ENCODE measurements at places on chromosomes 12 and 14. TPM values are rescaled to one million over a fixed set of nuclear protein-coding genes. Genes with fewer than 3 reads are reported as not detected.

- no peak for DNase-seq
Measured at GRCh38 chr12:106131676-106132075, 7.1 kb downstream of the NUAK1 start.

DNA sequence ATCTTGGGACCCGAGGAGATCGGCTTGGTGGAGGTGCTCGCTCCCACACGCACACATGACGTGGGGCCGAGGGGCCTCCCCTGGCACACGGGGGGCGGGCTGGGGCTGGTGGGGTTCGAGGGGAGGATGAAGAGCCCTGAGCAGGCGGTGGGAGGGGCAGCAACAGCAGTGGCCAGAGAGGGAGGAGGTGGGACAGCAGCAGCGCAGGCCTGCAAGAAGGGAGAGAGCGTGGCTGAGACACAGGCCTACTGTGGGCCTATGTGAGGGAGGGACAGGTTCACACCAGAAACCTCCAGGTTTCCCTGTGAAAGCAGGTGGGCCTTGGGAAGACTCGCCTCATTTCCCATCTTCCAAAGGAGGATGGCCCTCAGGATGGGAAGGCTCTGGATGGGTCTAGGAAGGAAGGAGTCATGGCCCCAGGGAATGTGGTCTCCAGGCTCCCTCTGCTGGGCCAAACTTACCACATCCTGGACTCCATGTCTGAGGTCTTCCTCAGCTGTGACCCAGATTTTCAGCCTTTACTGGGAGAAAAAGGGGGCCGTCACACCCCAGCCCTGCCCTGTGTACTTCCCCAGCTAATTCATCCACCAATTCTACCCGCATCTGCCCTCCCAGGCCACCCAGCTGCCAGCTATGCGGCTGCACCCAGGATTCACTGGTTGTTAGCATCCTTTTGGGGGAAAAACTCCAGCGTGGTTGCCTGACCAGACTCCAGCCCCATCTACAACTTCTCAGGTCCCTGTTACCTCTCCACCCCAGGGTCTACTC lies 2.8 kb downstream of the PIANP start:
- peak; percentile 21 for DNase-seq

GRCh38 chr14:91115986-91116770 lies 2.3 kb downstream of the DGLUCY start:
- DNase-seq: no peak

DNA sequence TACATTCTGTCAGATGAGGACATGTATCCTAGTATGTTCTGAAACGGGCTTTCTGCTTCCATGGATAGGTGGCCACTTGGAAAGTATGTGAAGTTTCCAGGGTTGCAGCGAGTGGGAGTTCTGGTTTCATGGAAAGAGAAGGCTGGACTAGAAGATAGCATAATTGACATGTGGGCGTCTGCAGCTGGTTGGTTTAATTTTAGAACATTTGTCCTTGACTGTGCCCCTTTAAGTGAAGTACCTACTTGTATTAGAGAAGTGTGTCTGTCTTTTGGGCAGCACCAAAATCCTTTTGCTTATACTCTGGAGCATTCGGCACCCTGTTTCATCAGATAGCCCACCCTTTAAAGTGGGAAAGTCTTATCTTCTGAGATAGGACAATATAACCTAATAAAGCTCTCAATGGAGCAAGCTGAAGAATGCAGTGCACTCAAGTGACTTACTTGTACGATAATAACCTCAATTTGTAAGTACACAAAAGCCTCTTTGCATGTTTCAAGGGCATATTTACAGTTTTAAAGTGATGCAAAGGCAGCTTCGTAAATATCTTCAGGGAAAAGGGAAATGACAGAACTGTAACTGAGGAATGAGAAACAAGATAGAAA lies 35.2 kb downstream of the NTN4 start:
- no peak for DNase-seq

STAT6 gene
- total RNA-seq: 242 TPM

CHST11 gene
- total RNA-seq: 56.6 TPM

TAS2R13 gene
- 1.0 TPM for total RNA-seq

DNA sequence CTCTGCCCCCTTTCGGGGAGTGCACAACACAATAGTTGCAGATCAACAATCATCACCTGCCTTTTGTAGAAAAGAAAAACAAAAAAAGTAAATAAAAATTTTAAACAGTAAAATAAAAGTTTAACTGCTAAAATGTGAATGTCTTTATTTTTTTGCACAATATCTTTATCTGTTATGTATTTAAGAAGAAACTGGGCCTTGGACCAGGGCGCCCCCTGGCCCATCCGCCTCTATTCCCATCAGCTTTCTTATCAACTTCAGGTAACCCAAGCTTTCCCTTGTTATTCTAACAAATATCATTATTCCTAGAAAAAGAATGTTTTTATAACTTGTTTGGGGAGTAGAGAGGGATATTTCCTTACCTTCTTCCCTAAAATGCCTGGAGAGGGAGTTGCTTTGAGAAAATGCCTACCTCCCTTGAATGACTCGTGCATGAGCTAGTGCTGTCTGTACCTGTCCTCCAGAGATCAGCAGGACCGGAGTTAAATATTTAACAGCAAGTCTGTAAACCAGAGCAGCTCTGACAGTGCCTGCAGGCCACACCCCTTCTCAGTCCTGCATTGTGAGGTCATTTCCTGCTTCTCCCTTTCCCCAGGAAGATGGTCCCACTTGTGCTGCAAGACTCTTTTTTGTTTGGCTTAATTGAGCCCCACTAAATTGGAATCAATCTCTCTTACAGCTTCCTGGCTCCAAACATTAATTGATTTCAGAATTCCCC lies 192.8 kb upstream of the RGS6 start:
- DNase-seq: no peak

DNA sequence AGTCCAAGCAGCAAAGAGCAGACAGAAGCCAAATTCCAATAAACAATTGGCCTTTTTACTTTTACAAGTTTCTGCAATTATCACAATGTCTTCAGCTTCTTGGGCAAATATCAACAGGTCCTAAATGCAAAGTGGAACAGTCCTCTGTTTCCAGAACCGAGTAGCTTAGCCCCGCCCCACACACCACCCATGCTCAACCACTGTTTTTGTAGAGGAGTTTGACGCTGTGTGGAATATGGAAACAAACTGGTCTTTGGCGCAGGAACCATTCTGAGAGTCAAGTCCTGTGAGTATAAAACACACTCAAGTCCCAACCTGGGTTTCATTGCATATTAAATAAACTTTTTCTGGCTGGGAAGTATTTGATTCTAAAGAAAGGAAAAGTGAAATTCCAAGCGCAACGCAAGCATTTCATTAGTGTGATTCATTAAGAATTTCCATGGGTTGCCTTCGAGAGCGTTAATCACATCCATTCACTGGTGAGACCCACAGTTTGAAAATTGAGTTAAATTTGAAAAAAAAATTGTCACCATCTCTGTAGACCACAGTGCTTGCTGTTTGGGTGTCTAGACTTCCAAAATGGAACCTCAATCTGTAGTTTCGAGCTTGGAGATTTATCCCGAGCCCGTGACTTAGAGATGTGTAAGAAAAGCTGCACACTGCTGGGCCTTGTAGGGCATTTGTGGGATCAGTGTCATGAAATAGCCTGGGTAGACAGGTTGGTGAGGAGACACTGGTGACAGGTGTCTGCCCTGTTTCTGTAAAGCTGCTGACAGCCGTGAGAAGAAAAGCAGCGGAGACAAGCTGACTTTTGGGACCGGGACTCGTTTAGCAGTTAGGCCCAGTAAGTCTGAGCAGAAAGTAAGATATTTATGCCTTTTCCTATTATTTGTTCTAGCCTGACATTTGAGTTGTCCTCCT lies 96.1 kb downstream of the DAD1 start:
- DNase-seq: no peak

DNA sequence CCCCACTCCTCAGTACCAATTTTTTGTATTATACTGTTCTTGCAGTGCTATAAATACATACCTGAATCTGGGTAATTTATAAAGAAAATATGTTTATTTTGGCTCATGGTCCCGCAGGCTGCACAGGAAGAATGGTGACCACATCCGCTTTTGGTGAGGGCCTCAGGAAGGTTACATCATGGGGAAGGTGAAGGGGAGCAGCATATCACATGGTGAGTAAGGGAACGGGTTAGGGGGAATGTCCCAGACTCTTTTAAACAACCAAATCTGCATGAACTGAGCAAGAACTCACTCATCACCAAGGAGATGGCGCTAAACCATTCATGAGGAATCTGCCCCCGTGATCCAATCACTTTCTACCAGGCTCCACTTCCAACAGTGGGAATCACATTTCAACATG lies 40.0 kb downstream of the OSBPL8 start:
- peak; percentile 17 for DNase-seq

ZFYVE21 gene
- total RNA-seq: 17.2 TPM

GPRC5A gene
- total RNA-seq: 0.08 TPM

DNA sequence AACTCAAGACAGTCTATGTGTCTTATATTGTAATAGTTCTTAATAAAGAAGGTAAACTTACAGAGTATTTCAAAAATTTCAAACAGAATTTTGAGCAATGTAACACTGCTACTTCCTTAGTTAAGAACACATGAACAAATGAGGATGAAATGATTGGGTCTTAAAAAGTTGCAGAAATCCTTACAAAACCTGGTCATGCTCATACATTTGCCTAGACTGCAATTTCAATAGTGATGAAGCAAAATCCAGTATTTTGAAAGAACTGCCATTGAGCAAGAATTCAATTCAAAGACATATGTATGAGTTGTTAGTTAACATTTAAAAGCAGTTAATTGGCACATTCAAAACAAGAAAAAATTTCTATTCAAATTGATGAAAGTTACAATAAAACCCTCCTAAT lies 17.8 kb upstream of the HIF1A start:
- DNase-seq: no peak

TRIM9 gene
- 0.44 TPM for total RNA-seq

DNA sequence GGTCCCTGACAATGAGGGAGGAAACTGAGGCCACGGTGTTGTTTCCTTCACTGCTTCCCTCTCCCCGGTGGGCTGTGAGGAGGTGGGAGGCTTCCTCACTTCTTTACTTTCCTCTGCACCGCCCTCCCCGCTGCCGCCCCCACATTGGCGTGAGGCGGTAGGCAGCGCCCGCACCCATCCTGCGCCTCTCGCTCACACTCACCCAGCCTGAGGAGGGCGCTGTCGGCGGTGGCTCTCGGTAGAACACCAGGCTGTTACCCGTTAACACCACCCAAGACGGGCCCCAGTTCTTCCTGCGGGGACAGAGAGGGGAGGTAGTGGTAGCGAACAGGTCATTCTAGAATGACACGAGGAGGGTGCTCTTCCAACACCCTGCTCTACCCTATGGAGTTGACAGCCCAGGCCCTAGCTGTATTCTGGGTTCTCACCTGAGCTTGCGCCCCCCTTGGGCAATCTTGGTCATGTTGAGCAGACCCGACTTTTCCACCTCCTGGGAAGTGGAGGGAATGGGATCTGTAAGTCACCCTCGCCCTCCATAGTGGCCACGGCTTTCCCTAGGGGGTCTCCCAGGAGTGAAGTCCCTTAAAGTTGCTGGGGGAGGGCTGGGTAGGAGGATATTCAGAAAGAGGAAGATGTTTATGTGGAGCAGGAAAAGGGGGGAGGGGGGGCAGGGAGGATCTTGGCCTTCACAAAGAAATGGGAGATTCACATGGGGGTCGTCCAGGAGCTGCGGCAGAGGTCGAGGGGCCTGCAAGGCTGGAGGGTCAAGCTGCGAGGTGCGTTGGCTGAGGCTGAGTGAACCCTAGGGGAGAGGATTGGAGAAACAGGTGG lies 3.3 kb downstream of the ARHGAP9 start:
- DNase-seq: peak; percentile 80

DNA sequence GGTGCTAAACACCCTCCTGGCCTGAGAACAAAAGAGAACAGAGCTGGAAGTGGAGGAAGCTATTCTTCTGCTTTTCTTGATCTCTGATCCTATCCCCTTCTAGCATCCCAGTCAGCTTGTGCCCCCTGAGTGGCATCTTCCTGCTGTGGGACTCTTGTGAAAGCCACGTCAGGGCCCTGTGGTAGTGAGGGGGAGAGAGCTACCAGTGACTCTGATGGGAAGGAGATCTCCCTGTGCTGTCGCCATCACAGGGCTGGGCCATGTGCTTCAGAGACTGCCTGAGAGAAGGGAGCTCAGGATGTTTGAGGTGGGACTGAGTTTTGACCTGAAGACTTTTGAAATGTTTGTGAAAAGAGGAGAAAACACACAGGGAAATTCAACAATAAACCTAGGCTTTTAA lies 107.6 kb upstream of the FUT8 start:
- DNase-seq: no peak

GRCh38 chr14:93033983-93034670 lies 81.6 kb downstream of the ITPK1 start:
- peak; percentile 50 for DNase-seq

DNA sequence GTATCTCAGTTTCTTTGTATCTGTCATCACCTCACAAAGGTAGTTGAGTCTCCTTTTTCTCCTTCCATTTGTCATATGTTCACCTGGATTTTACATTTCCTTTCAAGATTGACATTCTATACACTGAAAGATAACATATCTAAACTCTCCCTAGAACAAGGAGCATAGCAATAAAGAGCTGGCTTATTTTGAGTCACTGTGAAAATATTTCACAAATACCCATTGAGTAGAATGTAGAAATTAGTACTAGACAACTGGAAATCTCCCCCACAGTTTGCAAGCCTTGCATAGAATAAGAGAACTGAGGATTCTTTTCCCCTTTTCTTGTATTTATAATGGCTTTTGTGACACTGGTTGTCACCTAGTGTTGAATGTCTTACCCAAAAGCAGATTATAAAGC lies 111.2 kb downstream of the KICS2 start:
- no peak for DNase-seq

DNA sequence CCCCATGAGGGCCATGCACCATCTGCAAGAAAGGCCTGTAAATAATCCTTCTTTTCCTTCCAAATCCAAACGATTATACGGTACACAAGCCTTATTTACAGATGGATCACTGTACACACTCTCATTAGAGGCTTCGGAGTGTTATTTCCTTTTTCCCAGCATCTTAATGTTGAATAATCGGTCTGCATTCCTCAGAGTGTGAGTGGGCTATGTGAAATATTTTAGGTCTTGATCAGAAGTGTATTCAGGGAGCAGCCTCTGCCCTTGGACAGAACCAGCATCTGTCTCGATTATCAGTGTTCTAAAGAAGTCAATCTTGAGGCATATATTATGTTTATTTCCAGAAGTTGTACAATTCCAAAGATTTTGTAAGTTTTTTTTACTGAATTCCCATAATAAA lies 340.6 kb downstream of the SEC23A start:
- no peak for DNase-seq

GRCh38 chr14:99725774-99726537 lies 41.9 kb downstream of the CYP46A1 start:
- DNase-seq: no peak

DNA sequence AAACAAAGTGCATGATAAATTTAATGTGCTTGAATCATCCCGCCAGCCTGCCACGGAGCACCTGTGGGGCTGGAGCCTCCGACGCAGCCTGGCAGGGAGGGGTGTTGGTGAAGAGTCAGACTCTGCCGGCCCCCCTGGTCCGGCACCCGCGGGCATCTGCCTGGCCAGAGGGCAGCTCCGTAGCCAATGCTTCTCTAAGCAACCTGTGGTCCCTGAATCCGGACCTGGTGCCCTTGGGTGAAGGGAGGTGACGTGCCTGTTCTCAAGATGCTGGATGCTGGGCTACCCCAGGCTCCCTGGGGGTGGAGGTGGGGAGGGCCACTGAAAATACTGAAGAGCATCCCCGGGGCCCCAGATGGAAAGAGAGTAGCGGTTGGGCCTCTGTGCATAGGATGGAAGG lies 158.6 kb upstream of the C14orf180 start:
- peak; percentile 2 for DNase-seq

RNF212B gene
- total RNA-seq: not detected
